Activated CD4-positive, alpha-beta T cell treated with anti-CD3 and anti-CD28 coated beads, Interleukin-2, amount 10 ng/mL, durations not matched to agents 24 days and 14 days (primary cell): ENCODE measurements at places on chromosomes 16 and 17.

DNA sequence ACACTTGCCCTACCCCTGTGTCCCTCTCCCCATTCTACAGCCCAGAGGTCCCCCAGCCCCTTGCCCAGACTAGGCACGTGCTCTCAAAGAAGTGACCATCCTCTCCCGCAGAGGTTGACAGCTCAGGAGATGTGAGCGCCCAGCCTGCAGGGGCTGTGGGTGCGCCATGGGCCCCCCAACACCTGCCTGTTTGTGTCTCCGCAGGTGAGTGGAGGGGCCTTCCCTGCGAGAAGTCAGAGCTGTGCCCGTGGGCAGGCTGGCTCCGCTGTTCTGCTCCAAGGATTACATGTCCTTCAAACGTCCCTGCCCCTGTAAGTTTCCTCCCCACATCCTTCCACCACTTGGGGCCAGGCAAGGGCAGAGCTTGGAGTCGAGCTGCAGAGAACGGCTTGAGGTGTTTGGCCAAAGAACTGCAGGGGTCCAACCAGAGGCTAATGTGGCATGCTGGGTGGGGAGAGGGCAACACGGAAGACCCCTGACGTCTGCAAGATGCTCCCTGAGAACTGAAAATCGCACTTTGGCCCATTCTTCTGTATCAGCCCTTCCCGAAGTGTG is 10.4 kb downstream of the BEAN1 start:
- H3K27me3 ChIP-seq, result peaks cover 21% of the 10 kb centered on the region
- no peaks in the 10 kb centered on the region for H3K4me1 ChIP-seq
- no peaks in the 10 kb centered on the region for H3K36me3 ChIP-seq

DNA sequence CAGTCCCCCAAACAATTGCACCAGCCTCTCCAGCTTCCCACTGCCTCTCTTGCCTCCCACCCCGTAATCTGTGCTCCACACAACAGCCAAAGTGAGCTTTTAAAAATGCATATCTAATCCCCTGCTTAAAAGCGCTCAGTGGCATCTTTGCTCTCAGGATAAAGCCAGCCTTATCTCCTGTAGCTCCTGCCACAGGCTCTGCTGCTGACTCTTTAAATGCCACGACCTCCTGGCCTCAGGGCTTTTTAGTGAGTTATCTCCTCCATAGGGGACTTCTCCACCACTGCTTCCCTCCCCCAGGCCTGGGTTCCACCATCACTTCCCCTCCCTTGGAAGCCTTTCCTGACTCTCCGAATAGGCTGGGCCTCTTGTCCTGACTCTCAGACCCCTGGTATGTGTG is 98.6 kb downstream of the GNAO1 start:
- H3K4me1 ChIP-seq, result no peaks in the 10 kb centered on the region
- no peaks in the 10 kb centered on the region for H3K36me3 ChIP-seq
- peaks cover 8% of the 10 kb centered on the region for H3K27me3 ChIP-seq
- no peak overlapping the region for H3K4me3 ChIP-seq
- no peak overlapping the region for H3K27ac ChIP-seq
- no peak for DNase-seq

DNA sequence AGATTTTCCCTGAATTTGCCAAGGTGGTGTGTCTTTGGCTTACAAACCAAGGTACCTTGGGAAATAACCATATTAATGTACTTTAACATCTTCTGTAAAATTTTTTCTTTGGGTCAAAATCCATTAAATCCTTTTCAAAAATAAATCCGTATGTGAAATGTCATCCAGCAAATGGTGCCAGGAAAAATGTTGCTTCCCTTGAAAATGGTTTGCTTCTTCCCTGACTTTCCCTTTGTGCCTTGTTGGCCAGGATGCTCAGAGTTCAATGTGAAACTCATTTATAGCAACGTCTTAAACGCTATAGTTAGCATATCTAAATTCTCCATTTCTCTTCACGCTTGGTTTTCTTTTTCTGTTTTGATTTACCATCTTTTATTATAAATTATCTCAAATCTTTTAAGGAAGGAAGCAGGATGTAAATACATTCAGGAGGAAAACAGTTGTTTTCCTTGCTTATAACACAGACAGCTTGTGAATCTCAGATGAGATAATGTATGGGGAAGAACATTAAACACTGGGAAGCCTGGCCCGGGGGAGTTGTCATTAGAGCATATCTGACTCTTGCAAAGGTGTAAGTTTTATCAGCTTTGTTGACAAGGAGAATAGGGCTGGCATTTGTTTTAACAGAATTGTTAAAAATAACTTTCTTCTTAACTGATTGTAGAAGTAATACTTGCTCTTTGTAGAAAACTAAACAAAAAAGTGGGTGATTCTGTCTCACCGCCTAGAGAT is 42.1 kb downstream of the GPRC5B start:
- no peak overlapping the region for H3K4me3 ChIP-seq
- H3K27me3 ChIP-seq, result peaks cover 7% of the 10 kb centered on the region
- H3K27ac ChIP-seq, result no peak overlapping the region
- no peak for DNase-seq

DNA sequence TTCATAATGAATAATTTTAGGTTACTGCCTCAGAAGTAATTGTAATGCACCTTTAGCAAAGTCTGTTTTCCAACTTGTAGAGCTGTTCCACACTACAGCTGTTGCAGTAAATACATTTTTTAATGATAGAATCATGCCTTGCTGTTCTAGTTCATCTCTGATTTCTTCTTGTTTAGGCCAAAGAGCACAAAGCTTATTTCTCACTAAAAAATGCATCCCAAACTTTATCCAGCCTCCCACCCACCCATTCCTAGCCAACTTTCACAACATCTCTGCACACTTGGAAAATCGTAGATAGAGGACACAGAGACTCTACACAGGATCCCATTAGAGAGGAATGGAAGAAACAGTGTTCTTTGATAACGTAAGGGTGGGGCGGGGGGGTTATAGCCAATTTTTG is 252.2 kb upstream of the DYNLRB2 start:
- DNase-seq, result no peak
- H3K4me1 ChIP-seq, result no peaks in the 10 kb centered on the region
- H3K36me3 ChIP-seq, result no peaks in the 10 kb centered on the region
- H3K27ac ChIP-seq, result no peak overlapping the region

DNA sequence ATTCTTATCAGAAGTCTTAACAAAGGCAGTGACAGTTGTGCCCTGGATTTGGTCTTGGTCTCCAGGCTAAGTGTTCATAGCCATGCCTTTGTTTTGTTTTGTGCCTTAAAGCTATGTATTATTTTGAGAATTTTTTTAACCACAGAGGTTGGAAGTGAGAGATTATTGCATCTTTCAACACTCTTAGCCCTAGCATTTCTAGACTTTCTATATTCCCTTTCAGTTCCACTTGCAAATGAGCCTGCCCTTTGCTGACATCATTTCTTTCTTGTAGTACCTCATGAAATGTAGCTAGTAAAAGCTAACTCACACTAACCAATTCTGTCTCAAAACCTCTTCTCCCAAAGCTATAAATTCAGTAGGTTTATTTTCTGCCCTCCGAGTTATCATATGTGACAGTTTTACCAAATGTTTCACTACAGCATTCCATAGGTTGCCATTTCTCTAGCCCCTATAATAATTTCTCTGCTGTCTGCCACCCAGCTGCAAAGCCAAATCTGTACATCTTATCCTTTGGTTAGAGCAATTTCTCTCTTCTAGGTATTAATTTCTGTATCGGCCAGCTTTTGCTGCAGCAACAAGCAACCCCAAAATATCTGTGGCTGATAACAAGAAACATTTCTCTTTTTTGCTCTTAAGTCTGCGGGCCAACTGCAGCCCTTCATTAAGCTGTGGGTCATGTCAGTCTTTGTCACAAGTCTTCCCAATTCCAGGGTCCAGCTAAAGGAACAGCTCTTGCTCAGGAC is 14.2 kb upstream of the CCL1 start:
- H3K27me3 ChIP-seq, result peaks cover 8% of the 10 kb centered on the region
- DNase-seq, result no peak
- no peaks in the 10 kb centered on the region for H3K36me3 ChIP-seq
- H3K4me3 ChIP-seq, result no peak overlapping the region
- H3K4me1 ChIP-seq, result peaks cover 56% of the 10 kb centered on the region

DNA sequence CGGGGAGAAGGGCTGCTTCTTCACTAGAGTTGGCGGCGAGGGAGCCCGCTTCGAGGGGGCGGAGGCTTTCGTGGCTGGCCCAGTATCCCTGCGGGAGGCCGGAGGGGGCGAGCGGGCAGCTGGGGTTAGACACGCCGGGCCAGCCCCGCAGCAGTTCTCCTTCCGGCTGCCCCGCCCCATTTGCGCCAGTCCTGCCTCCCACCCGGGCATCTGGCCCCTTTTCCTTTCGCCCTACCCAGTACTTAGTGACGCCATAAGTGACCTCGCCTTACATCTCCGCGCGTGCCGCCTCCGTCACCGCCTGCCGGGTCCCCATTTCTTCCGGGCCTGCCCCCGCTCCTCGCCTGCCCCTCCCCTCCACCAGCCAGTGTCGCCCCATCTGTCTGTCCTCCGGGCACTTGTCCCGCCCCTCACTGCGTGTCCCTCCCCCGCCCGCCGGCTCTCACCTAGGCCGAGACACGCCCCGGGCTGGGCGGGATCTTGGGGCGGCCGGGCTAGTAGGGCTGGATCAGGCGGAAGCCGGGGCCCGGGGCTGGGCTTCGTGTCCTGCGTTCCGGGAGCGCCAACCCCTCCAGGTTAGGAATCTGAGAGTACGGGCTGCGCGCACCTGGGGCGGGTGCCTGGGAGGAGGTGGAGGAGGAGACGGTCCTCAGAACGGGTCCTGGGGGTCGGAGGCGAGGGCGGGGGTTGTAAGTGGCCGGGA is 14.3 kb downstream of the SPATA32 start:
- peak overlapping the region; percentile 89 for H3K4me3 ChIP-seq
- DNase-seq, result peak; percentile 98
- H3K27me3 ChIP-seq, result no peaks in the 10 kb centered on the region
- H3K36me3 ChIP-seq, result peaks cover 49% of the 10 kb centered on the region
- peaks cover 49% of the 10 kb centered on the region for H3K4me1 ChIP-seq
- peak overlapping the region; percentile 94 for H3K27ac ChIP-seq

DNA sequence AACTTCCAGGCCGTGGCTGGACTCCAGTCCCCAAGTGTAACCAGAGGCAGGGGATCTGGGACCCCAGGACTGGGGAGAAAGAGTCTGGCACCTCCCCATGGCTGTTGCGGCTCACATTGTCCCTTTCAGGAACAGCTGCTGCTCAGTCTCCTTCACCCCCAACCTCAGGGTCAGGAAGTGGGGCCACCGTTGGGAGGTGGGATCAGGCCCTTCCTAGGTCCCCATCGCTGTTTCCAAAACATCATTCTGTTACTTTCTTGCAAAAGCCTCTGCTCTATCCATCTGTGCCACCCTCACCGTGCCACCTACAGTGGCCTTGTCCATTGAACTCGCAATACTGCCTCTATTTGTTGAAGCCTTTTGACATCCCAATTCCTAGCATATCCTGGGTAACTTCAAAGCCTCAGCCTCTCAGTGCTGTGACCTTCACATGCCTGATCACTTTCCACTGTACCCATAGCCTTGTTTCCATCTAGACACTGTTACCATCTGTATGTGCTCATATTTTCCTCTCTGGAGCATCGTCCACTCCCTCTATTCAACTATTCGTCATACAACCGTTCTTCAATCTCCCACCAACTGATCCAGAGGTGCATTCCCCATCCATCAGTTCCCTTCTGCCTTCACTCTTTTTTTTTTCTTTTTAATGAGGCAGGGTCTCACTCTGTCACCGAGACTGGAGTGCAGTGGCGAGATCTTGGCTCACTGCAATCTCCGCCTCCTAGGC is 15.0 kb upstream of the SRCIN1 start:
- no peak for DNase-seq
- H3K27ac ChIP-seq, result no peak overlapping the region
- no peak overlapping the region for H3K4me3 ChIP-seq
- no peaks in the 10 kb centered on the region for H3K36me3 ChIP-seq
